ENCODE measurements at places on chromosomes 2 and 18.

GRCh38 chr2:148273158-148273691, 252.3 kb downstream of the MBD5 start:
- DNase-seq: peak; percentile 16

GRCh38 chr2:142104134-142104758, 26.6 kb downstream of the LRP1B start:
- no peak for DNase-seq

- DNase-seq: peak; percentile 100
Observed at GRCh38 chr18:361941-362310, 94.1 kb upstream of the THOC1 start.

DNA sequence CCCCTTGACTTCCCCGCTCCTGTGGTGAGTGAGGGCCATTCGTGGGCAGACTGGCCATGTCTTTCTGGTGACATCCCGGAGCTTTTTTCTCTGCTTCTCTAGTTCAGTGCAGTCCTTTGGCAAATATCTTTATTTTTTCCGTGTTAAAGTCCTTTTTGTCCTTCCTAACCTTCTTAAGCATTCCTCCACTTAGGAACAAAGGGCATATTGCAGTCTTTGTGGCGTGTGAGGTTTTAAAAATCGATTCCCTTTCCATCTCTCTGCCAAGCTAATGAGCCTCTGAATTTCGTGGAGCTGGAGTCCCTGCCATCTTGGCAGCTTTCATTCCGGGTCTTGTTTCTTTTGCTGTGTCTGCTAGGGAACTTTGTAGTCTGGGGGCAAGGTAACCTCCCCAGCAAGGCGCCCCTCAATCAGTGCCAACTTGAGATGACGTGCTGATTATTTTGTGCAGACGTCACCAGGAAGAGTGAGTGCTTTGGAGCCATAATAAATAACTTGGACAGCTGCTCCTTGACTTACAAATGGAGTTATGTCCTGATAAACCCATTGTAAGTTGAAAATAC, 5.1 kb downstream of the CNNM3 start:
- DNase-seq: no peak

DNA sequence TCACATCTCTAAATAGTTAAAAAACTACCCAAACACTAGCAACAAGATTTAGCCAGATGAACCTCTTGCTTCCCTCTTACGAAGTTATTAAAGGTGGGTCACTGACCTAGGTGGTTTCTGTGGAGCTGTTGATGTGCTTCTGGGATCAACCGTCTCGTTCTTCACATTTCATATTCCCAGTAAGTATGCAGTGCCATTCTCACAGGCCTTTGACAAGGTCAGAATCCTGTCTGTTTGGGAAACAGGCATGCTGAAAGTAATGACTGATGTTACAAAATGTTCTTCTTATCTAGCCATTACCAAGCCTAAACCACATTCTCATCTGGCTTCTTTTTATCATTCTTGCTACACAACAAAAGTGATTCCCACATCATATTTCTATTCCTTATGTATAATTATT, 70.3 kb downstream of the WDR7 start:
- no peak for DNase-seq

DNA sequence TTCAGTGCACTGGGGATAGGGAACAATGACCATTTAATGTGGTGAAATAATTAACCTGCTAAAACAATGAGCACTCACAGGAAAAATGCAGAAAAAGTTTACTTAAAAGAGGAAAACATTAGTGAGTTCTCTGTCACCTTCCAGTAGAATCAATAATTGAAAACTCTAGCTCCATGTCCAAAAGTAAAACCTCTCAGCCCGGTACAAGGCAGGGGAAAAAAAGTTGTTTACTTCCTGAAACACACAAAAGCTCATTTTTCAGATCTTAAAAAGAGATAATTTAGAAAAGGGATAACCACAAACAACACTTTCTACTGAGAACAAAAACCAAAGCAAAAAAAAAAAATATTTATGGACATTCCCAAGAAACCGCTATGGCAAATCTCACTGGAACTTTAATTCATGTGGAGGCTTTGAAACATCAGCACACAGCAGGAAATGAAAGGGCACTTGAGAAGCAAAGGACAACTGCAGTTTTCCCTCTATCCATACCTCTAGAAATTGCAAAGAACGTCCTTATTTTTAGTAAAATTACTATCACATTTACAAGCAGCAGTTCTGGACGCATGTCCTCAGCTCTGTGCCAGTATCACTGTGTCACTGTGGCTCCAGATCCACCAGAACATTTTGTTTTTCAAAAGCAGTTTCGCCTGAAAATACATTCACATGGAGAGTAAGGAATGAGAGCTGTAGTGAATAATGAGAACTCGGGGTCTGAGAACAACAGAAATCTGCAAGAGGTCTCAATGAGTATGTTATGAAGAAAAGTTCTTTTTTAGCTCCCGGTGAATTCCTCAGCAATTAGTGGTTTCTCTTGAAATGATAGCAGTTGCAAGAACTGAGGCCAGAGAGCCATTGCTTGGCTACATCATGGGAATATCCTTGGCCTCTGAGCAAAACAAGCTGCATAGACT, 44.7 kb upstream of the DNAH7 start:
- DNase-seq: peak; percentile 75

DNA sequence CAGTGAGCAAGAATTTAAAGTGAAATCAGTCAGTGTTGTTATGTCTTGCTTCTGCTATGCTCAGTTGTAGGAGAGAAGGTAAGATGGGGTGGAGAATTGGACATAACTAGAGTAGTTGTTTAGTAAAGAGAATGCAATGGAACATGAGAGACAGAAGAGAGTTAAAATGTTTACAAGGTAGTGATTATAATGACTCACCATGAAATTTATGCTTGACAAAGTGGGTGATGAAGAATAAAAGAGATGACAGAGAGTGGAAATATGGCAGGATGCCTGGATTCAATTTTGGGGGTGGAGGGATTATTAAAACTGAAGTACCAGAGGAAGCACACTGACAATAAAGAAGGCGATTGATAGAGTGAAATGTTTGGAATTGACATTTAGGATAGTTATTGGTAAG, 10.6 kb downstream of the SCG2 start:
- DNase-seq: peak; percentile 43

- peak; percentile 2 for DNase-seq
Observed at GRCh38 chr2:22904126-22904684, 480.8 kb upstream of the KLHL29 start.

GRCh38 chr2:904246-905024, 46.2 kb upstream of the SNTG2 start:
- no peak for DNase-seq

DNA sequence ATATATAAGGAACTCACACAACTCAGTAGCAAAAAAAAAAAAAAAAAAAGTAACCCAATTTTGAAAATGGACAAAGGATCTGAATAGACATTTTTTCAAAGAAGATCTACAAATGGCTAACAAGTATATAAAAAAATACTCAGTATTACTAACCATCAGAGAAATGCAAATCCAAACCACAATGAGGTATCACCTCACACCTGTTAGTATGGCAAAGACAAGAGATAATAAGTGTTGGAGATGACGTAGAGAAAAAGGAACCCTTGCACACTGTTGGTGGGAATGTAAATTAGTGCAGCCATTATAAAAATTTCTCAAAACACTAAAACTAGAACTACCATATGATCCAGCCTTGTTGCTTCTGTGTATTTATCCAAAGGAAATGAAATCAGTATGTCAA, 5.8 kb upstream of the CNDP1 start:
- no peak for DNase-seq

GRCh38 chr2:39380525-39381150, 56.4 kb downstream of the MAP4K3 start:
- DNase-seq: peak; percentile 8

DNA sequence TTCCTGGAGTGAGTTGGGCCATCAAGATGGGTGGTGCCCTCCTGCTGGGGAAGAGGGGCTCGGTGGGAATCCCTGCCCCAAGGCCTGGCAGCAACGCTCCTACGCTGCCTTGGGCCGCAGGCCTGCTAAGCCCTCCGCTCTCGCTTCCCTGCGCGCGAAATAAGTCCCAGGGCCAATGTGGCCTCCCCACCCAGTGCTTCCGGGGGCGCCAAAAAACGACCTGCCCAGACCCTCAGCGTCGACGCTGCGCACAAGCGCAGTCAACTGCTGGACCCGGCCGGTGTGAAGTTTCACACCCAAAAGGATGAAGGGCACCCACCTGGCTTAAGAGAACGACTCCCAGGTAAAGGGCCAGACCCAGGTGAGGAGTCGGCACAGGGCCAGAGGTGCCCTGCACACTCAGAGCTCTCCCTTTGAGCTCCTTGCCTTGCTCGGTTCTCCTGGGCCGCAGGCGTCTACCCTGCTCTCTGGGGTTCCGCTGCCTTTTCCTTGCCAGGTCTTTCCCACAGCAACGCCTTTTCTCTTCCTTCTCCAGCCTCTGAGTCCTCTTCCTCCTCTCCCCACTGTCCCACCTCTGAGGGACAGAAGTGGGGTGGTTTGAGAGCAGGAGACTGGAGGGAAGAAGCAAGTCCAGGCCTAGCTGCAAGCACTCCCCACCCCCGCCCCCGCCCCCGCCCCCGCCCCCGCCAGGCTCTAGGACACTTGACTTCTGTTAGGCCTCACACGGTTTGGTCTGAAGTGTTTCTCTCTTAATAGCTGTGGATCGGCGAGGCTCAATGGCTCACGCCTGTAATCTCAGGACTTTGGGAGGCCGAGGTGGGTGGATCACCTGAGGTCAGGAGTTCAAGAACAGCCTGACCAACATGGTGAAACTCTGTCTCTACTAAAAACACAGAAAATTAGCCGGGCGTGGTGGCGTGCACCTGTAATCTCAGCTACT, at the start of gene DNAJC5G:
Gene DNAJC5G (plus strand): TSS at position 223 of the 940 bp plus-strand sequence. CDS start 1,296 bp downstream, outside the sequence.
- DNase-seq: no peak
